ENCODE measurements at places on chromosomes 2 and 18.

- H3K36me3 ChIP-seq, result peaks cover 6% of the 10 kb centered on the region
- H3K4me1 ChIP-seq, result peaks cover 1% of the 10 kb centered on the region
- DNase-seq, result no peak
- no peak overlapping the region for H3K27ac ChIP-seq
Measured at GRCh38 chr2:177531706-177532105, 139.1 kb downstream of the AGPS start.

DNA sequence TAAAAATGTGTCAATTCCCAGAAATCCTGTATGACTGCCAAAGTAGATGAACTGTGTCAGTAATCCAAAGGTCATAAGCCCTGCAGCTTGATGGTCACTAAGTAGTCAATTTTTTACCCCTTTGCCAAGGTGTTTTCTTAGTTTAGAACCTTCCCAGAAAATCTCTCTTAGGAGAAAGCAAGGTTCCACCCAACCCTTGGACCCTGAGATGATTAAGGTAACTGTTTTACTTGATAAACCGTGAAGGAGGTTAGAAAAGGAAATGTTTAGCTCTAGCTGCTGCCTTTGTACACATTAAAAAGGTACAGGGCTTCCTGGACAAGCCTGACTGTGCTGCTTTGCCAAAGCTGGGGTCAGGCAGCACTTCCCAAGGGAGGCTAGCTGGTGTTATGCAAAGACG is 24.4 kb upstream of the LRP2 start:
- no peak overlapping the region for H3K27ac ChIP-seq
- no peak for DNase-seq
- H3K4me3 ChIP-seq, result no peak overlapping the region

DNA sequence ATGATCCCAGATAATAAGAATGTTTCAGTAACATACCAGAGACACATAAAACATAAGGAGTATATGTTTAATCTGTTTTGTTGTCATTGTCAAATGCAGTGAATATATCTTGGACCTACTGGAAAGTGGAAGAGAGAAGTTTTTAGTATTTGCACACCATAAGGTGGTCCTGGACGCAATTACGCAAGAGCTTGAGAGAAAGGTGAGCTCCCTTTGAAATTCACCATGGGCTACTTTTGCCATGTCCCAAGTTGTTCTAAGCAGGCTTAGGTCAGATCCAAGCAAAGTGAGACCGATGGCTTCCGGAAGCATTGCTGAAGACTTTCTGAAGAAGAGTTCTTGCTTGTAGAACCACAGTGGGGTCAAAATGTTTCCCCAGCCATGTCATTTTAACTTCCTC is 30.8 kb upstream of the RPL37A start:
- H3K27ac ChIP-seq, result no peak overlapping the region
- H3K36me3 ChIP-seq, result peaks cover 21% of the 10 kb centered on the region
- H3K27me3 ChIP-seq, result no peaks in the 10 kb centered on the region

GRCh38 chr2:179741317-179741716 is 120.1 kb downstream of the ZNF385B start:
- H3K27ac ChIP-seq, result no peak overlapping the region
- H3K27me3 ChIP-seq, result peaks cover 2% of the 10 kb centered on the region
- no peaks in the 10 kb centered on the region for H3K36me3 ChIP-seq
- H3K4me3 ChIP-seq, result no peak overlapping the region

DNA sequence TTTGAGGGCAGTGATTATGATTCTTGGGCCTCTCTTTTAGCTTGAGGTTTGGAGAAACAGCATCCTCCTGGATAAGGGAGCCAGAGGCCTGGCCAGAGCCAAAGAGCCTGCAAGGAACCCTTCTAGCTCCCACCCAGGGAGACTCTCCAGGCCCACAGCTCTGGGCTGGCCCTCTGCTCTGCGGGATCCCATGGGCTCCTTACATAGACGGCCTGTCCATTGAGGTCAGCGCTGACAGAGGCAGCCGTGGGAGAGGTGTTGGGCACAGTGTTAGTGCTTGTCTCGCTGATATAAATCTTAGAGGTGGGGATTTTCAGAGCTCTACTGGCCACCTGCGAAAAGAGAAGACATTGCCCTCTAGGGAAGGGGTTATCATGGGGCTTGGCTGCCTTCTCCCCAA is 67.2 kb downstream of the XDH start:
- H3K4me1 ChIP-seq, result peaks cover 1% of the 10 kb centered on the region
- peaks cover 23% of the 10 kb centered on the region for H3K27me3 ChIP-seq

- no peaks in the 10 kb centered on the region for H3K4me1 ChIP-seq
- DNase-seq, result no peak
- no peaks in the 10 kb centered on the region for H3K27me3 ChIP-seq
Measured at GRCh38 chr2:51778806-51779205, 746.9 kb upstream of the NRXN1 start.

DNA sequence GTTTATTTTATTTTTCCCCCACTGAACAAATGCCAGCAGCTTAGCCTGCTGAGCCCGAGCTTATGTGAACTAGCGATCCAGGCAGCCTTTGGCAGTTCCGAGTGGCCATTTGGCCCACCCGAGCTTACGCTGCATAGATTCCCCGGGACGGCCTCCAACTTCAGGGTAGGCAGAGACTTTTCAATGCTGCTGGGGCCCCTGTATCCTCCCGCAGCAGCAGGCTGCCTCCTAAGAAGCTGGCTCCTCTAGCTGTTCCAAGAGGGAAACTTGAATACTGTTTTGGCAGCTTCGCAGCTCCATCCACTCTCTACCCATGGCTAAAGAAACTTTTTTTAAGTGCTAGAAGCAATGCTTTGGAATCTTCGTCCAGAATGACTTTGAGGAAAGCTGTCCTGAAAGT is 295.2 kb downstream of the SS18 start:
- DNase-seq, result no peak
- no peak overlapping the region for H3K27ac ChIP-seq
- H3K4me3 ChIP-seq, result no peak overlapping the region
- no peaks in the 10 kb centered on the region for H3K36me3 ChIP-seq
- no peaks in the 10 kb centered on the region for H3K27me3 ChIP-seq
- H3K4me1 ChIP-seq, result no peaks in the 10 kb centered on the region

DNA sequence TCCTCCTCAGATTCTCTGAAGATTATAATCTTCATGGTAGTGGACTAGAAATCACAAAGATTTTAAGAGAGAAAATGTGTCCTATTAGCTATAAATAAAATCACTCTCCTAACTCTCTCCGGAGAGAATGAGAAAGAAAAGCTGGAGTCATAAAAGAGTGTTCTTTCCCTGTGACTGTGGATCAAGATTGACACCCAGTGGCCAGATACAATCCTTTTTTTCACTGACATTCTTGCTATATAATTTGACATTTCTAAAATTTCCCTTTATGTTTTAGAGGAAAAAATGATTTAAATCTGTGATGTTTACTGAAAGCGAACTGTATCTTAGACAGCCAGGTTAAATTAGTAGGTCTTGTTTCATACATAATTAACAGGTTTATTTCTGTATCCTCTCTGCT is 35.4 kb upstream of the LRP2 start:
- no peaks in the 10 kb centered on the region for H3K4me1 ChIP-seq
- no peak overlapping the region for H3K4me3 ChIP-seq
- no peak overlapping the region for H3K27ac ChIP-seq

DNA sequence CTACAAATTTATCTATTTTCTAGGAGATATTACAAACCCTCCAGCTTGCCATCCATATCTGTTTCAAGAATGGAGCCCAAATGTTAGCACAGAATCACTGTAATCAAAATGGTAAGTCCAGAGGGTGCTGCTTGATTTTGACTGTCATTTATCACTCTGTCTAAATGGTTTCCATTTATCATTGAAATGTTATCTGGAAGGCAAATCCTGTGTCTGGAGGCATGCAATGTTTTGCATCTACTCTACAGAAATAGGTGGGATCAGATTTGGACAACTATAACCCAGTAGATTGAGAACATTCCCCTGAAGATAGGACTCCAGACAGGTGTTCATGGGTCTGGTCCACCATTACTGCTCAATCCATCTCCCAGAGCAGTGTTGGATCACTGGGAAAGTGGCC is 128.7 kb downstream of the MAIP1 start:
- no peak for DNase-seq
- H3K36me3 ChIP-seq, result no peaks in the 10 kb centered on the region
- peaks cover 11% of the 10 kb centered on the region for H3K27me3 ChIP-seq
- no peaks in the 10 kb centered on the region for H3K4me1 ChIP-seq

DNA sequence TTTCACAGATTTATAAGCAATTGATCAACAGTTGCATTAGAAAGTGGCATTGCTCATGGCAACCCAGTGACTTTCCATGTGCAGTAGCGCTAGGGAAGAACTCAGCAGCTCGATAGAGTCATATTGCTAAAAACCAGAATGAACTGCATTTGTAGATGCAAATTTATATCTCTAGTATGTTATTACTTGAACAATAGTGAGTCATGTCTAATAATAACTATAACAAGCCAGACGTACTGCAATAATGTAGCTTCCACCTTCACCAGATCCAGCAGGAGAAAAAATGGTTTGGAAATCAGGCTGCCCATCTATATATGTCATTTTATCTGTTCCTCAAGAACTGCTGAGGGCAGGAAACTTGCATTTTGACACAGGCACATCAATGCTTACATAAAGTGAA is 66.5 kb upstream of the FIGN start:
- no peak for DNase-seq
- no peak overlapping the region for H3K27ac ChIP-seq
- H3K4me3 ChIP-seq, result no peak overlapping the region
- no peaks in the 10 kb centered on the region for H3K4me1 ChIP-seq
- no peaks in the 10 kb centered on the region for H3K36me3 ChIP-seq

- H3K4me3 ChIP-seq, result no peak overlapping the region
- no peak for DNase-seq
- H3K36me3 ChIP-seq, result no peaks in the 10 kb centered on the region
- H3K4me1 ChIP-seq, result peaks cover 10% of the 10 kb centered on the region
Measured at GRCh38 chr18:61939046-61939674, 46.4 kb upstream of the RNF152 start.

DNA sequence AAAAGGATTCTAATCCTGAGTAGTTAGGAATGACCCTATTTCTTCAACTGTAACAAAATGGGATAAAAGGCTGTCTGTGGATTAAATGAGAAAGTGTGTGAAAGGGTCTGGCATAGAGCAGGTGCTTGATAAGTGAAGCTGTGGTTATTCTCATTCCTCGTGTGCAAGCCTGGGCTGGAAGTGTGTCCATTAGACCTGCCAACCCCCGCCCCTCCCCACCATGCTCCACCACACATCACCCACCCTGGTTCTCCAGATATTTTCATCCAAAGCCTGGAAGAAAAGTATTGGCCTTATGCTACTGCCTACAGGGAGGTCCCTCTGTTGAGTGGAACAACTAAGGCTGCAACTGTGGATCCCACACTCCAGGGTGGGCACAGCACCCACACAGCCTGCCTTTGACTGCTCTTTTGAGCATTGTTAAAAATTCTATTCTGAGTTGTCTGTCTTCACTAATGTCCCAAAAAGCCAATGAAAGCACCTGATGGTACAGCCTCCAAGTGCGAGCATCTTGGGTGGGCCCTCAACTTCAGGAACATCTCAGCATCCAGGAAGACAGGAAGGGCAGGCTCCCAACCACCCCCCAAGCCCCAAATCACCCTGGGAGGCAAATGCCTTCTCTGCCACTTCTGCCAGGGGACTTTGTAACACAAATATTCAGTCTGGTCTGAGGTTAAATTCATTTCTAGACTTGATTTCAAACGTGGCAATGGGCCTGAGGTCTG is 102.8 kb upstream of the PPP1CB start:
- no peak for DNase-seq
- no peaks in the 10 kb centered on the region for H3K36me3 ChIP-seq
- peaks cover 11% of the 10 kb centered on the region for H3K4me1 ChIP-seq
- H3K27ac ChIP-seq, result no peak overlapping the region
- no peaks in the 10 kb centered on the region for H3K27me3 ChIP-seq

GRCh38 chr2:137020452-137021196 is 255.3 kb downstream of the THSD7B start:
- H3K4me3 ChIP-seq, result no peak overlapping the region
- H3K27me3 ChIP-seq, result no peaks in the 10 kb centered on the region
- H3K36me3 ChIP-seq, result no peaks in the 10 kb centered on the region
- no peak overlapping the region for H3K27ac ChIP-seq

GRCh38 chr2:161662373-161662772 is 38.2 kb downstream of the SLC4A10 start:
- no peak for DNase-seq
- H3K36me3 ChIP-seq, result no peaks in the 10 kb centered on the region
- no peak overlapping the region for H3K27ac ChIP-seq
- H3K27me3 ChIP-seq, result no peaks in the 10 kb centered on the region

DNA sequence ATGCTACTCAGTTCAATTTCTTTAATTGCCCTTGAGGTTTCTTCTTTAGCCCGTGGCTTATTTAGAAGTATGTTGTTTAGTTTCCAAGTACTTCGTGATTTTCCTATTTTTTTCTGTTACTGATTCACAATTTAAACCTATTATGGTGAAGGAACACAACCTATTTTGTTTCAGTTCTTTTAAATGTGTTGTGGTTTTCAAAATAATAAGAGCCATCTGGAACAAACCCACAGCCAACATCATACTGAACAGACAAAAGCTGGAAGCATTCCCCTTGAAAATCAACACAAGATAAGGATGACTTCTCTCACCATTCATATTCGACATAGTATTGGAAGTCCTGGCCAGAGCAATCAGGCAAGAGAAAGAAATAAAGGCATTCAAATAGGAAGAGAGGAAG is 155.2 kb downstream of the GALNT1 start:
- H3K4me1 ChIP-seq, result no peaks in the 10 kb centered on the region
- no peaks in the 10 kb centered on the region for H3K36me3 ChIP-seq
- H3K27me3 ChIP-seq, result peaks cover 5% of the 10 kb centered on the region
- DNase-seq, result no peak
- H3K27ac ChIP-seq, result no peak overlapping the region

DNA sequence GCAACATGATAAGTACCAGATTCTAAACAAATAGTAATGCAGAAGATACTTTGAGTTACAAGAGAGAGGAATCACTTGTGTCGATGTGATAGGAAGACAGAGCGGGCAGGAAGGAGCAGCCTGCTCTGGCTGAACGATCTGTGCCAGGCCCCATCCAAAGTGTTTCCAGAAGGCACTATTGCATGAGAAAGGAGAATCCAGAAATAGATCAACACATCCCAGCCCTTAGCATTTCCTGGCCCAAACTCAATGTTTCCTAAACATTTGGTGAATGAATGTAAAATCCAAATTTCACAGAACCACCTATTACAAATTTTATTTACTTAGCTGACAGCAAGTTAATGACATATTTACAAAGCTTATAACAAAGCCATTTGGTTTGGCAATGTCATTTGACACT is 257.2 kb downstream of the TXNL1 start:
- no peaks in the 10 kb centered on the region for H3K36me3 ChIP-seq
- H3K4me1 ChIP-seq, result no peaks in the 10 kb centered on the region
- no peak for DNase-seq
- H3K4me3 ChIP-seq, result no peak overlapping the region
- no peak overlapping the region for H3K27ac ChIP-seq
- H3K27me3 ChIP-seq, result no peaks in the 10 kb centered on the region

GRCh38 chr18:11960743-11961380 is 20.4 kb upstream of the IMPA2 start:
- DNase-seq, result no peak
- H3K27ac ChIP-seq, result no peak overlapping the region
- no peak overlapping the region for H3K4me3 ChIP-seq
- H3K36me3 ChIP-seq, result no peaks in the 10 kb centered on the region

- H3K4me3 ChIP-seq, result no peak overlapping the region
- no peak overlapping the region for H3K27ac ChIP-seq
Measured at GRCh38 chr2:59303272-59303671, 1062.1 kb upstream of the FANCL start.

- no peak overlapping the region for H3K4me3 ChIP-seq
- no peak overlapping the region for H3K27ac ChIP-seq
- DNase-seq, result no peak
- H3K27me3 ChIP-seq, result peaks cover 1% of the 10 kb centered on the region
- peaks cover 7% of the 10 kb centered on the region for H3K4me1 ChIP-seq
Measured at GRCh38 chr18:49155410-49155809, 204.6 kb upstream of the SMAD7 start.

Data from T-helper 2 cell treated with Interferon-gamma antibody and Interleukin-4, amounts not matched to agents 5 μg/mL and 100 μg/mL, for 36 hours (primary cell).